ENCODE measurements at places on chromosomes 12 and 14. TPM values are rescaled to one million over a fixed set of nuclear protein-coding genes. Genes with fewer than 3 reads are reported as not detected.

Gene HOXC12
- total RNA-seq = not detected

Gene CLEC4C
- total RNA-seq = not detected

Gene KRT78
- total RNA-seq = not detected

Gene KCNH3
- 0.14 TPM for total RNA-seq

Gene COQ5
- 23.4 TPM for total RNA-seq

Gene C12orf56
- not detected for total RNA-seq

Gene GEMIN2
- total RNA-seq = 12.4 TPM

Gene ARHGEF40
- total RNA-seq = 129 TPM

GRCh38 chr14:101029668-101030290 lies 126.3 kb upstream of the RTL1 start:
- DNase-seq = no peak

DNA sequence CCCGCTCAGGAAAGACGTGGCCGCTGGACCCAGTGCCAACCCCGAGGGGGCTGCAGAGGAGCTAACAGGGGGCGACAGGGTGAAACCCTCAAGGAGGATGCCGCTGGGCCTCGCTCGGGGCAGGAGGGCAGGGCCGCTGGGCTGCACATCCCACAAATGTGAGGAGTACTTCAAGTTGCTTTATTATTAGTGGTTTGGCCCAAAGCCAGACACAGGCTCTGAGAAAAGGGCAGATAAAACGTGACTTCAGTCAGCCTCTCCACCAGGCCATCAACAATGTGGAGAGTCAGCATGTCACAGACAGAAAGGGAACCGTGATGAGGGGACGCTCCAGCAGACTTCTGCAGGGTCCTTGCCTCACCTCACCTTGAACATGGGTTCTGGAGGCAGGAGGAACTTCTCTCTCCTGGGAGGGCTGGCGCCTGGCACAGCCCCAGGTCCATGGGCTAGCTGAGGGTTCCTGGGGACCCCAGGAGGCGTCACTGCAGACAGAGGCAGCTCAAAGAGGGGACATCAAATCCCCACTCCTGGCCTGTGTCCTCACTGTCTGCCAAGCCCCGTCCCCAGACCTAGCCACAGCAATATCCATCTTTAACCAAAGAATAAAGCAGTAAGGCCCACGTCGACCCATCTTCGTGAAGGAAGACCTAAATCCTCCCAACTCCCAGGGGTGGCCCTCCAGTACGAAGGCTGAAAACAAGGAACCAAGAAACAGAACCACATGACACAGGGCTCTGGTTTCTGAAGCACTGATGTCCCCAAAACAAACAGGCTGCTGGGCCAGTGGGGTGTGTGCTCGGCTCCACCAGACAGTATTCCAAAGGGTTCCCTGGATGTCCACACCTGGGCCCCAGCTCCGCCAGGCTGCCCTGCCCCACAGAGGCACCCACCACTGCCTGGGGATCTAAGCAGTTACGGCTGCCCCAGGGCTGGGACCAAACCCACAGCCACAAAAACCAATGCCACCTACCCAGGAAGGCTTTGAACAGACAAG lies 35.1 kb downstream of the CCDC85C start:
- DNase-seq = peak; percentile 42

GRCh38 chr12:129069886-129070285 lies 216.6 kb downstream of the GLT1D1 start:
- DNase-seq = no peak

DNA sequence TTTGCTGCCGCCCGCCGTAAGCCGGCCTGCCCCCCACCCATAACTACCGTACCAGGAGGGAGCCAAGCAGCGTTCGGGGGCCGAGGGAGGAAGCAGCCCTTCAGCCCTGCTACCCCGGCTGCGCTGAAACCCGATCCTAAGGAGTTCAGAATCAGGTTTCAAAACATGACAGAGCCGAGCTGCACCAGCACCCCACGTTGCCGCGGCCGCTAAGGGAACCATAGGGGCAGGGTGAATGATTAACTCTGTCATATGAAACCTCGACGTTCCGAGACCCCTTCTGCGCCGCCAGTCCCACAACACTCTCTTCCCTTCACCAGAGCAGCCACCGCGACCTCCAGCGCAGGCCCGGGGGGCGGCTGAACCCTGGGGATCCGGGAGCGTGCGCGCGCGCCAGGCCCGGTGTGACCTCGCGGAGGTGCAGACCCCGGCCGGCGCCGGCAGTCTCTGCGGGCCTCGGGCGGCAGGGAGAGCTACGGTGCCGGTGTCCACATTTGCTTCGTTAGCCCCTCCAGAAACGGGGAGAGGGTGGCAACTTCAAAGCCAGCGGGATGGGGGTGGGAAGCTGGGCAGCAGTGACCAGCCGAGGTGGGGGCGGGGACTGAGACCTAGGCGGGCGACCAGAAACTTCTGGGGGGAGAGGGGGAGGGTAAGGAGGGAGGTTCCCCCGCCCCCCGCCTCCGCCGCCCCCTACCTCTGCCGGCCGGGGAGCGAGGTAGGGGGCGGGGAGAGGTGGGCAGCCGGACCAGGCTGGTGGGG lies 1.6 kb downstream of the SIX4 start:
- peak; percentile 68 for DNase-seq

- no peak for DNase-seq
Observed at GRCh38 chr14:105647784-105648608, 121.6 kb downstream of the TMEM121 start.

DNA sequence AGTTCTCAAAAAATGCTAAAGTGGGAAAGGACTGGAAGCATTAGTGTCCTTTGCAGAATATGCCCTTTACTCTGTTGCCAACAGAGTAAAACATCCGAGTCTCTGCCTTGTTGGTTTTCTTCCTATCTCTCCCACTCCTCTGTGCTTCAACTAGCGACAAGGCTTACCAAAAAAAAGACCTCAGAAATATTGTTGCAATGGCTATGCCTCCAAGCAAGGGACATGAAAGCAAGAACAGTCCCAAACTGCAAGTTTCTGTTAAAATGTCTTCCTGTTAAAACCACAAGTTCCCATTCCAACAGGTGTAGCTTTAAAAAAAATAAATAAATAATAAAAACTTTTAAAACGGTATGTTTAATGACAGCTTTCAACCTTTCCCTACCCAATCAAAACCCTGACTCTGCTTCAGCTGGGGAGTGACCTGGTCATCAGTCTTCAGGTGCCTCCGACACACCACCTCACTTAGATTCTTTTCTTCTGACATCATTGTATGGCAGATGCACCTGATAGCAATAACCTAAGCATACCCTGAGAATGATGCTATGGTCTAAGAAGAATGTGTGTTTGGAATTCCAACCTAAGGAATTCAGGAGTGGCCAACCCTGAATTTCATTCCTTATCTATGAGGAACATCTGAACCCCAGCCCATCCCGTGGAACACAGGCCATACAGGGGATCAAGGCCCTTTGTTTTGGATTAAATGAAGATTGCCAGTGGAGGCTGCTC lies 81.0 kb downstream of the RPS29 start:
- peak; percentile 81 for DNase-seq

DNA sequence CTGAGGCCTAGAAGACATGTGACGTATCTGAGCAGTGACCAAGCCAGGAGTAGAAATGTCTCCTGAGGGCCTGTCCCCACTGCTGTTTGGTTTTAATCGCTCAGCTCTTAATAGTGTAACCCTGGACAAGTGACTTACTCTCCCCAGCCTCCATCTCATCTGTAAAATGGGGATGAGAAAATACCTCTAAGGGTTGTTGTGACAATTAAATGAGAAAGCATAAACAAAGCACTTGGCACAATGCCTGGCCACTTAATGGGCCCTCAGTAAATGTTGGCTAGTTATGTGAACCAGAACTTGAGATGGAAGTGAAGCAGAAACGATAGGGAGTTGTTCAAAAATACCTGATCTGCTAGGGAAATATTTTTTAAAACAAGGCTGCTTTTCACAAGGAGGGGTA lies 58.2 kb downstream of the HMGA2 start:
- no peak for DNase-seq

- no peak for DNase-seq
Observed at GRCh38 chr14:77113644-77114043, 15.6 kb downstream of the CIPC start.

- no peak for DNase-seq
Observed at GRCh38 chr12:17954788-17955187, 135.2 kb downstream of the RERGL start.

DNA sequence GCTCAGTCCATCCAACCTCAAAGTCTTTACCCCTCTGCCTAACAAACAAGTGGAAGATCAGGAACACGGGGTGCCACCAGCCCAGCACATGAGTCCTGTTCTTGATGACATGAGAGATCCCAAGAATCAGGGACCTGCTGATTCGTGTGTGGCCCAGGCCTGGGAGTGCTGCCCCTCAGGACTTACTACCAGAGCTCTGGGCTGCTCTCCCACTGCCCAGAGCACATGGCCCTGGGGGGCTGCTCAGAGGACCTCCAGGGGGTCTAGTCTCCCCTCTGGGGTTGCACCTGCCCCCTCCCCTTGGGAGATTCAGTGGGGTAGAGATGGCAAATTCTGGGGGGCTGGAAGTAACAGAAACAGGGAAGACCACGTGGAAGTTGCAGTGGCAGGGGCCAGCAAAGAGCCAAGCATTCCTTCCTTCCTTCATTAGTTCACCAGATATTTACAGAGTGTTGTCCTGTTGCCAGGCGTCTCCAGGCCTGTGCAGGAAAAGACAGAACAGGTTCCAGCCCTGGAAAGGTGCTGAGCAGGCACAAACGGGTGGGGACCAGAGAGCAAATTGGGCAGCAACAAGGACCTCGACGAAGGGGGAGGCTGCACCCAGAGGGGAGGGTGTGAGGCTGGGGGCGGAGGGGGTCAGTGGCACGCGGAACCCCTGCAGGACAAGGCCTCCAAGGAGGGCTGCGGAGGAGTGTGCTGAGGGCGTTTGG lies 45.1 kb upstream of the MEG3 start:
- DNase-seq = no peak

All from astrocyte (in vitro differentiated cells and primary cell).